Right lung (tissue), 10 donors: ENCODE measurements at places on chromosomes 13 and 19. TPM values are rescaled to one million over a fixed set of nuclear protein-coding genes. Genes with fewer than 3 reads are reported as not detected.

RFX1 gene
- polyA plus RNA-seq, result 15.1 TPM

ZNF296 gene
- 0.54 TPM for polyA plus RNA-seq

RAB20 gene
- 16.0 TPM for polyA plus RNA-seq

PLIN5 gene
- polyA plus RNA-seq, result 1.8 TPM

SIGLEC11 gene
- polyA plus RNA-seq, result 0.52 TPM

SOHLH2 gene
- 4.7 TPM for polyA plus RNA-seq

CYP4F2 gene
- not detected for polyA plus RNA-seq

BCAM gene
- polyA plus RNA-seq, result 95.9 TPM

PGLYRP1 gene
- polyA plus RNA-seq, result 0.48 TPM

FGF21 gene
- polyA plus RNA-seq, result not detected

FLT3LG gene
- polyA plus RNA-seq, result 4.8 TPM

ZNF99 gene
- 0.47 TPM for polyA plus RNA-seq

LILRB3 gene
- 1.4 TPM for polyA plus RNA-seq

CEACAM4 gene
- not detected for polyA plus RNA-seq

NCAN gene
- 0.07 TPM for polyA plus RNA-seq

GJB2 gene
- 0.66 TPM for polyA plus RNA-seq

DOCK6 gene
- 95.2 TPM for polyA plus RNA-seq

RASGRP4 gene
- polyA plus RNA-seq, result 3.4 TPM

ZNF414 gene
- polyA plus RNA-seq, result 20.8 TPM

C19orf33 gene
- polyA plus RNA-seq, result 37.9 TPM

UHRF1 gene
- polyA plus RNA-seq, result 17.5 TPM

ZNF888 gene
- polyA plus RNA-seq, result 10.0 TPM

CEBPA gene
- 25.9 TPM for polyA plus RNA-seq

MZT1 gene
- polyA plus RNA-seq, result 17.7 TPM

LENG8 gene
- polyA plus RNA-seq, result 163 TPM

PDS5B gene
- 50.6 TPM for polyA plus RNA-seq

KLF5 gene
- 14.7 TPM for polyA plus RNA-seq

ZNF534 gene
- polyA plus RNA-seq, result 0.60 TPM

NLRP13 gene
- not detected for polyA plus RNA-seq

PDE4A gene
- polyA plus RNA-seq, result 8.7 TPM

PBX4 gene
- polyA plus RNA-seq, result 23.5 TPM

ADM5 gene
- 1.6 TPM for polyA plus RNA-seq

KCTD12 gene
- 171 TPM for polyA plus RNA-seq

PRRG2 gene
- 6.1 TPM for polyA plus RNA-seq

LILRB5 gene
- polyA plus RNA-seq, result 4.8 TPM

CTXN1 gene
- 7.2 TPM for polyA plus RNA-seq

CBLC gene
- 2.6 TPM for polyA plus RNA-seq

SMIM44 gene
- polyA plus RNA-seq, result not detected

GRK1 gene
- 2.4 TPM for polyA plus RNA-seq

PSPN gene
- polyA plus RNA-seq, result 2.1 TPM

ARL11 gene
- polyA plus RNA-seq, result 0.86 TPM

FCAR gene
- 0.47 TPM for polyA plus RNA-seq

PRSS57 gene
- 0.64 TPM for polyA plus RNA-seq

SIGLECL1 gene
- not detected for polyA plus RNA-seq

F10 gene
- polyA plus RNA-seq, result 20.4 TPM

CDC37 gene
- polyA plus RNA-seq, result 181 TPM

S1PR5 gene
- 0.41 TPM for polyA plus RNA-seq

GPR18 gene
- 0.40 TPM for polyA plus RNA-seq

ZNF229 gene
- 12.4 TPM for polyA plus RNA-seq
